ENCODE measurements at places on chromosomes 1 and 21.
A peak's percentile ranks its signal among the peaks of the same experiment; 100 is the strongest.

DNA sequence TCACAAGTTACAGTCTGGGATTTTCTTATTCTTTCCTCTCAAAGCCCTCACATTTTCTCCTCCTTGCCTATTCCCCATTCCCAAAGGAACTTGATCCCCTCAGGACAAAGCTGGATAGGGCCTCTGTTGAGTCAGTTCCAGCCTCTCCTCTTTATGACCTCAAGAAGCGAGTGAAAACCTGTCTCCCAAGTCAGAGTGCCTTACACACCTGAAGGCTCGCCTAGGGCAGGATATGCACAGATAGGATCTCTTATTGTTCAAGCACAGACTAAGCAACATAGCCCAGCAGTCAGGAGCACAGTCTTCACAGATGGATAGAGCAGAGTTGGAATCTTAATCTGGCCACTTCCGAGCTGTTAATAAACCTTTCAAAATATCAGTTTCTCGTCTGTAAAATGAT, 60.8 kb upstream of the PRRC2C start:
- no peak for DNase-seq

DNA sequence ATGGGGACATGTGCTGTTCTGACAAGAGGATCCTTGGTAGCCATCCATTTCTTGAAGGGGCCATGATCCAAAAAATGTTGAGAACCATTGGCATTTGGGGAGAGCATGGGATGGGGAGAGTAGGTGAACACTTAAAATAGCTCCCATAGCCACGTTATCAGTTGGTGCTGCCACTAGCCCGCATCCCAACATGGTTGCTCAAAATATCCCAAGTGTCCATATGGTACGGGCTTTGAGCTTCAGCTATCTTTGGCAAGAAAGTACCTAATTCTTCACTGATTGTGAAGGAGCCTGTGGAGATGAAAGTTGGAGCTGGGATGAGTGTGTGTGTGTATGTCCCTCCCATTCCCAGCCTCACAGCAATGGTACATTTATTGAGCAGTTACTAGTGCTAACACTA, 3.1 kb upstream of the ZNF648 start:
- no peak for DNase-seq

DNA sequence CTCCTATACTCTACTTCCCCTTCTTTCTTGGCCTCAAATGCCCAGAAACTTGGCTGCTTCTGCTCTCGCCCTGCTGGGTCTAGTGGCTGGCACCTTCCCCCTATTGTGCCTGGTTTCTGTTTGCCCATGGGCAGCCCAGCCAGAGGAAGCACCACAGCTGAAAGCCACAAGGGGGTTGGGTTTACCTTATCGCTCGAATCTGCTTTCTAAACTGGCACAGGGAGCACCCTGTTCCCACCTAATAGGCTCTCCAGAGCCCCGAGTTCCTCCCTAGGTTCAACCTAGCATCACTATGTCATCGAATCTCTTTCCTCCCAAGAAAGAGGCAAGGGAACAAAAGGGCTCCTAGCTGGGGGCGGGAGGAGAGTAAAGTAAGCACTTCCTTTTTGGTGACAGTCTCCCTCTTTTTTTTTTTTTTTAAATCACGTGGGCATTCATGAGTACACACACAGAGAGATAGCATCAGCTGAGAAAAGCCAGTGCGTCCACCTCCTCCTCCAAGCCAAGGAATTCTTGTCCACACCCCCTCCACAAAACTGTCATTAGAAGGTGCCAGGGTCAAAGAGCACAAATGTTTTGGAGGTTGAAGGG, 72.8 kb downstream of the PLEKHA6 start:
- peak; percentile 42 for DNase-seq

GRCh38 chr1:70220015-70220414, 1.2 kb upstream of the SRSF11 start:
- DNase-seq, result no peak

- DNase-seq, result no peak
Measured at GRCh38 chr1:154626456-154627256, 18.7 kb upstream of the ADAR start.

GRCh38 chr1:53108646-53109580, 33.5 kb downstream of the SLC1A7 start:
- no peak for DNase-seq

- no peak for DNase-seq
Measured at GRCh38 chr1:2304921-2305681, 77.0 kb downstream of the SKI start.
